ENCODE measurements at places on chromosomes 2 and 18. TPM values are rescaled to one million over a fixed set of nuclear protein-coding genes. Genes with fewer than 3 reads are reported as not detected.

DNA sequence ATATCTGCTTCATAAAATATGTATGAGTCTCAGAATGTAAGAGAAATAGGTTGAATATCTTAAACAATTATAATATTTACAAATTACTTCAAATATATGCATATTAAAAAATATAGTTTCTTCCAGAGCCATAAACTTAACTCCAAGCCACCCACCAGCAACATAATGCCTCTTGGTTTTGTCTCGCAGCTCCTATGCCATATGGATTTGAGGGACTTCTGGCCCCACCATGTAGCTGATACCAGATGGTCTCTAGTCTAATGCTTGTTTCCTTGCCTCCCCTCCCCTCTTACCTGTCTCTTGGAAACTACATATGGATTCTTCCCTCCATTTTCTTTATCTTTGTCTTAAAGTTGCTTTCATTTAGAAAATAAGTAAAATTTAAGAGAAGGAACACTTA lies 114.3 kb downstream of the GCA start:
- DNase-seq = no peak

TMEM200C gene
- not detected for polyA plus RNA-seq

- DNase-seq = no peak
Measured at GRCh38 chr2:23375448-23375847, 9.5 kb upstream of the KLHL29 start.

DES gene
- not detected for polyA plus RNA-seq

C2orf92 gene
- 0.66 TPM for polyA plus RNA-seq

DNA sequence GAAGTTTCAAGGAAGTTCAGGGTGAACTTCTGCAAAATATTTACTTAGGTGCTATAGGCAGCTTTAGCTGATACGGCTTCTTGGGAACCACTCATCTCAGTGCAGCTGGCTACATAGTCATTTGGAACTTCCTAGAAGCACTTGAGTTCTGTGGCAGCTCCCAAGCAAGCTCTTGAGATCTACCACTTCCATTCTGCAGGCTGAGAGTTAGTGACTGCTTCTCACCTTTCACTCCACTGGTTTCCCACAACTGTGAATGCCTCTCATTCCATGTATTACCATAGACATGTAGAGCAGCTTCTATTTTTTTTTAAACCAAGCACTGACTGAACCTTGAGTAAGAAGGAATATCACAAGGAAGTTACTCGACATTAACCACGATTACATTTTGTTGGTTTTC lies 994.1 kb upstream of the ACVR2A start:
- DNase-seq = no peak

DNA sequence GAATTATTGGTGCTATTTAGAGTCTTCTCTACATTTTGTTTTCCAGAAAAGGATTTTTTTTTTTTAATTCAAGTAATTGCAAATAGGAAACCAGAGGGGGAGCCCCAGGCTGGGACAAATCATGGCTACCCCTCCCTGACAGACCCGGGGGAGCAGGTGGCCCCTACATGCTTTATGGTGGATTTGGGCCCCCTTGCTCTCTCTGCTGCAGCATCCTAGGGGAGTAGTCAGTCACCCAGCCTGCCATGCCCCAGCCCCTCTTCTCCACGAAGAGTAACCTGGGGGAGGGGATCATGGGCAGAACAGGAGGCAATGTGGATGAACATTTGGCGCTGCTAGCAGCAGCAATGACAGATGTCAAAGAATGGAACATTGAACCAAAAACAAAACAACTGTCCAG lies 4.6 kb downstream of the C2orf81 start:
- no peak for DNase-seq

- no peak for DNase-seq
Measured at GRCh38 chr18:32091325-32091723, 350 bp upstream of the RNF138 start.

DNA sequence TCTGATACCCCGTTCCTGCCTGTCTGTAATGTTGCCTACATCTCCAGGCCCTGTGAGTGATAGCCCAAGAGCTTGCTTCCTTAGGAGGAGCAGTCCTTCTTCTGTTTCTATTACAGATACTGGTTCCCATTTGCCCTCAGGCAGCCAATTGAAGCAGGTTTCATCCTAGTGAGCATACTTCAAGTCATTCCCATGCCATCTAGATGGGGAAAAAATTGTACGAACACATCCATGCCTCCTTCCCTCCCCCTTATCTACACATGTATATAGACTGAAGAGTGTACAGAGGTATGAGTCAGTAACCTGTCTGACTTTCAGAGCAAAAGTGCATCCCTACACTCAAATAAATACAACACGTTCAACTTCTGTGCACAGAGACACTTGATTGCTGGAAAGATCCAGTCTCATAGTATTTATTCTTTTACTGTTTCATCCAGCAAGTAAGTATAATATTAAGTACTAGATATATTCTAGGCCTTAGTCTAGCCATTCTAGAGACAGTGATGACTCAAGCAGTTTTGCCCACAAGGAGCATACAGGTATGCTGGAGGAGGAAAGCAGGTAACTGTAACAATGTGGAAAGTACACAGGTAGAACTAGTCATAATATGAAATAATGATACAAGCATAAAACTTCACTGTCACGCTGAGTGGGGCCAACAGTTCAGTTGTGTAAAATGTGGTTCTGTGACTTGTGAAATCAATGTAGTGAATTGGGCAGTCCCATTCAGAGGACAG lies 153.4 kb downstream of the MGAT5 start:
- no peak for DNase-seq

OTOS gene
- polyA plus RNA-seq = not detected

GRCh38 chr2:43343573-43344304 lies 117.3 kb upstream of the ZFP36L2 start:
- DNase-seq = no peak

DNA sequence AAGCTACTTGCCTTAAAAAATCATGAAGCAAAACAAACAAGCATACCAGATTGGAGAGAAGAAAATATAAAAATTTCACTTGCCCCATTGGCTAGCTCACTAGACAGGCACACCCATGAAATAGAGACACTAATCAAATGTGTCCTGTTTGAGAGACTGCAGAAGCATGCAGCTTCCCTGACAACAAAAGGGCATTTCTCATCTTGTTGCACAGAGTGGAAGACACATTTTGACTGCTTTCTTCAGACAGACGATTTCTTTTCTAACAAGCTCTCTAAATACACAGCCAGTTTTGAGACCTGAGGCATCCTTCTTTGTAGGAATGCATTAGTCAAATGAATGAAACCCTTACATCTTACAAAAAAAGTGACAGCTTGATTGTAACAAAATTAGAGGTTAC lies 1558.6 kb upstream of the NXPH2 start:
- DNase-seq = no peak

HRH4 gene
- polyA plus RNA-seq = 0.03 TPM

FEV gene
- polyA plus RNA-seq = not detected
